CD4-positive, alpha-beta T cell treated with Interleukin-4 for 4 hours (primary cell): ENCODE measurements at places on chromosomes 4 and X.

DNA sequence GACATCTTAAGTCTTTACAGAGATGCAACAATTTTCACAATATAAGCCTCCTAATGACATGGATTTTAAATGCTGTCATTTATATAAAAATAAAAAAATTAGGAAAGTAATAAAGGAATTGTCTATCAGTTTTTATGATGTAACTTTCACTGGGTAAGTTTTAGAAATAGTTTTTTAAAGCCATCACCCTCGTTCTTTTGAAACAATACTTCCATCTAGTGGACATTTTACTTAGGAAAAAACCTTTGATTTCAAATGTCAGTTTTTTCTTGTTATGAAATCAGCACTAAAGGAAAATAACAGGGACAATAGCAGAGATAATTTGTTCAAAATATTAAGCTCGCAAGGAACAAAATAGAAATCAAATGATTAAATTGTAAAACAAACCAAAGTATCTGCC, 24.3 kb upstream of the NDNF start:
- peak; percentile 29 for DNase-seq

GRCh38 chr4:150211799-150212445, 133.7 kb downstream of the DCLK2 start:
- no peak for DNase-seq

DNA sequence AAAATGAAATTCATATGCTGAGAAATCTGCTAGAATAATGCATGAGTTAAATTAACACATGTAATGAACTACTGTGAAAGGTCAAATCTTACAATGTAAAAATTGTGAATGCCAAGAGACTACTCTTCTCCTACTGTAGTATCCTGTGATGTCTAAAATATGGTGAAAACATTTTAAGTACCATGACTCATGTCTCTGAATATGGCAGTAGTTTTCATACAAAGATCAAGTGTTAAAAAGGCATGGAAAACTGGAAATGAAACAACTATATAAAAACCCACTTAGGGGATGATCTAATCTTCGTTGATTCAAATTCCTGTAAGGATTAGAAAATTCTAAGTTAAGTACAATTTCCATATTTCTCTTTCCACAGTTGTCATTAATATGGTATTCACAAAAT, 221.3 kb downstream of the PPP3CA start:
- DNase-seq: no peak

DNA sequence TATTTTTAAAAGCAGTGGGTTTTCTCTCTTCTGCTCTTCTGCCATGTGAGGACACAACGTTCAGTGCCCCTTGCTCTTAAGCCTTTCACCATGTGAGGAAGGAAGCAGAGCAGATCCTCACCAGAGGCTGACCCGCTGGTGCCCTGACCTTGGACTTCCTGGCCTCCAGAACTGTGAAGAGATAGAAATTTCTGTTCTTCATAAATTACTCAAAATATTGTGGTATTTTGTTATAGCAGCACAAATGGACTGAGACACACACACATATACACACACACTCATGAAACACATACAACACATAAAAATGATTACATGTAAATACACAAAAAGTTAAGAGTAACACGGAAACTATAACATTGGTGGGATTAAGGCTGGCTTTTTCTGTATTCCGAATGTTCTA, 244.8 kb upstream of the NOCT start:
- no peak for DNase-seq

DNA sequence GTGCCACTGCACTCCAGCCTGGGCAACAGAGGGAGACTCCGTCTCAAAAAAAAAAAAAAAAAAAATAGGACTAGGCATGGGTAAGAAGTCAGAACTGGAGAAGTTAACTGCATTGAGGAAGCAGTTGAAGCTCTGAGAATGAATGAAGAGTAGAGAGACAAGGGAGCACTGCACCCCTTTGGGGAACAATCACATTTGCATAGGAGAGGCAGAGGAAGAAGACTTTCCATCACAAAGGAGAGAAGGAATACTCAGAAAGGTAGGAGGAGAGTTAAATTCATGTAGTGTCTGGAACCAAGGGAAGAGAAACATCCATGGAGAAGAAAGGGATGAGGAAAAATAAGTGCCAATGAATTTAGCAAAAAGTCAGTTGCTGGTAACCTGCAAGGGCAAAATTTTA, 72.4 kb downstream of the GPC3 start:
- no peak for DNase-seq

- no peak for DNase-seq
Observed at GRCh38 chr4:158130204-158130603, 42.6 kb downstream of the GASK1B start.

GRCh38 chr4:26298198-26298947, 22.4 kb upstream of the RBPJ start:
- DNase-seq: no peak

DNA sequence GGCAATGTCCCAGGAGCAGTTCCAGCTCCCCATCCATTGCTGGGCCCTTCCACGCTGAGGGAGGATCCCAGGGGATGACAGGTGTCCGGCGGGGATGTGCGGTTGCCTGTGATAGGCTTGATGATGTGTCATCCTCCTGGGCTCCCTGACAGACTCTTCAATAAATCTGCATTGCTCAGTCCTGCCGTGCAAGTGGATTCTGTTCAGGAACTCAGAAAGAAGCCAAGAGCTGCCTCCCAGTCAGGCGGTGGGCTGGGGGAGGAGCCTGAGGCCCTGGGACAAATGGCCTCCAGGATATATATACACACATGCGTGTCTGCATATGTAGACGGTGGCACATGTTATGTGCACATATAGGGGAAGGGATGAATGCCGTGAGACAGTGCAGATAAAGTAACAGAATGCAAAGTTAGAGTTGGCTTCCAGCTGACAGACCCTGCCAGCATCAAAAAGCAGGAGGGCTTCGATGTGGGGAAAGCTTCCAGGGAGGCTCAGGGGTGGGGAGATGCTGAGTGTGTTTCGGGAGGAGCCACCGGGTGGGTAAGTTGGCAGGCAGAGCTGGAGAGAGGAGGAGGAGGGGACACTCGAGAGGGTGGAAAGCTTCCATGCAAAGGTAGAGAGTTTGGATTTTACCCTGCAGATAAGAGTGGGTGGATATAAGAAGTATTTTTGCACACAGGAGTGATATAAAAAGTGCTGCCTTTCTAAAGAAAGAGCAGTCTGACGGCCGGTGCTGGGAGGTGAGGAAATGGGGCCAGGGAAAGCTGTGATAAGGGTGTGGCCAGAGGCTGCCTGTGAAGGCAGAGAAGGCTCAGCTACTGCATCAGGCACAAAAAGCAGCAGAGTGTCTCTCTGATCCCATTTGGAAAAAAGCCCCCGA, 28.5 kb upstream of the CRMP1 start:
- DNase-seq: no peak

DNA sequence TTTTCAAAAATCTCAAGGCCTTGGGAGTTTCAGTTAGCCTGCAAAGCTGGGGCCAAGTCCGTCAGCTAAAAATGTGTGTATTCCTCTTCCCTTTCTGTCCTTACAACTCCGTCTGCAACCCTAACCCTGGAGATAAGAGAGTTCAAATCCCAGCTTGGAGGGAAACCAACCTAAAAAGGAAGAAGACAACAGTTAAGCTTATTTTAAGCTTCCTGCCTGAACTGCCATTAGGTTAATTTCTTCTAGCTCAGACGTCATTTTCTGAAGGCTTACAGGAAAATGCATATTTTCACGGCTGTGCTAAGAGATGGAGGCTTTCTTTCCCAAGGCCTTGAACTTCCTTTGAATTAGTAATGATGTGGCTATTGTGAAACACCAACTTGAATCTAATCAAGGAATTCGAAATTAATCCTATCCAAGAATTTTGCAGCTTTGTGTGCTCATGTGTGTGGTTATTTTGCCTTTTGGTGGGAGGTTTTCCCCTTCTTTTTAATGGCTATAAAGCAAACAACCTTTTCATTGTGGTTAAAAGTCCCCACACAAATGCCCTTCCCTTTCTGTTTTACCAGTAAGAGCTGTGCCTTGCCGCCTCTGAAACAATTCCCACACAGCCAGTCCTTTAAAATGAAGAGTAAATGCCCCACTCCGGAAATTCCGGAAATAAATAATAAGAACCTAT, 103.5 kb downstream of the IRF2 start:
- no peak for DNase-seq
